ENCODE measurements at places on chromosomes 2 and 18.

DNA sequence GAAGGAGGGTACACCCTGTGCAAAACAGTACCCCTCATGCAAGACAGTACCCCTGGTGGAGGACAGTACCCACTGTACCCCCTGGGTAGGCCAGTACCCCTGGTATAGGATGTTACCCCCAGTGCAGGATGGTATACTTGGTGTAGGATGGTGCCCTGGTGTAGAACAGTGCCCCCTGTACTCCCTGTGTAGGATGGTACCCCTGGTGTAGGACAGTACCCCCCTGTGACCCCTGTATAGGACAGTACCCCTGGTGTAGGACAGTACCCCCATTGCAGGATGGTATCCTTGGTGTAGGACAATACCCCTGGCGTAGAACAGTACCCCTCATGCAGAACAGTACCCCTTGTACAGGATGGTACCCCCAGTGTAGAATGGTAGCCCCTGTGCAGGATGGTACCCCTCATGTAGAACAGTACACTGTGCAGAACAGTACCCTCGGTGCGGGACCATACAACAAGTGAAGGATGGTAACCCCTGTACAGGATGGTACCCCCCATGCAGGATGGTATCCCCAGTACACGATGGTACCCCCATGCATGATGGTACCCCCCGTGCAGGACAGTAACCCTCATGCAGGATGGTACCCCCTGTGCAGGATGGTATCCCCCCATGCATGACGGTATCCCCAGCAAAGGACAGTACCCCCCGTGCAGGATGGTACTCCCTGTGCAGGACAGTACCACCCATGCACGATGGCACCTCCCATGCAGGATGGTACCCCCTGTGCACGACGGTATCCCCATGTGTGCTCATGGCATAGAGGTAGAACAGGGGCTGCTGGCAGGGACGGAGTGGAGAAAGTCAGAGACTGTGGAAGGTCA is 248.0 kb downstream of the DCDC2C start:
- no peak overlapping the region for H3K4me3 ChIP-seq
- H3K4me1 ChIP-seq, result no peaks in the 10 kb centered on the region
- no peak overlapping the region for H3K27ac ChIP-seq

DNA sequence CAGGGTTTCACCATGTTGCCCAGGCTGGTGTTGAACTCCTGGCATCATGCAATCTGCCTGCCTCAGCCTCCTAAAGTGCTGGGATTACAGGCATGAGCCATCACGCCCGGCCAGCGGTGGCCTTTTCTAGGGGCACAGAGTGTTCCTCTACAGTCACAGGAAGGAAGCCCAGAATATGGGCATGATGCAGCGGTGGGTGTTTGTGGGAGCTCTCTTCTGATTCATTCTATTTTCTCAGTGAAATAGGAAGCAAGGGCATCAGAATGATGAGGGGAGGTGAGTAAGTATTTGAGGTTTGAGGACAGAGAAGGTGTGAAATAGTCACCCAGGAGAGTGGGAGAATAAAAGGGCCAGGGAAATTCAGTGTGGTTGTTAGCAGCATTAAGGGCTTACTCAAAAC is 70.3 kb upstream of the PSME4 start:
- peaks cover 8% of the 10 kb centered on the region for H3K4me1 ChIP-seq
- DNase-seq, result no peak
- no peak overlapping the region for H3K27ac ChIP-seq
- no peak overlapping the region for H3K4me3 ChIP-seq

- peaks cover 4% of the 10 kb centered on the region for H3K36me3 ChIP-seq
- H3K27me3 ChIP-seq, result no peaks in the 10 kb centered on the region
- no peaks in the 10 kb centered on the region for H3K4me1 ChIP-seq
Measured at GRCh38 chr2:191845248-191845715, 1.6 kb downstream of the CAVIN2 start.

GRCh38 chr2:237695201-237695780 is 67.9 kb downstream of the LRRFIP1 start:
- no peaks in the 10 kb centered on the region for H3K36me3 ChIP-seq
- H3K4me1 ChIP-seq, result peaks cover 87% of the 10 kb centered on the region
- H3K27me3 ChIP-seq, result no peaks in the 10 kb centered on the region
- no peak for DNase-seq

GRCh38 chr2:173676647-173677046 is 288.5 kb downstream of the SP3 start:
- no peak for DNase-seq
- H3K27me3 ChIP-seq, result no peaks in the 10 kb centered on the region
- no peaks in the 10 kb centered on the region for H3K4me1 ChIP-seq
- H3K36me3 ChIP-seq, result no peaks in the 10 kb centered on the region
- no peak overlapping the region for H3K4me3 ChIP-seq
- H3K27ac ChIP-seq, result no peak overlapping the region

- peak; percentile 65 for DNase-seq
- H3K4me3 ChIP-seq, result no peak overlapping the region
- H3K36me3 ChIP-seq, result no peaks in the 10 kb centered on the region
- H3K4me1 ChIP-seq, result peaks cover 31% of the 10 kb centered on the region
Measured at GRCh38 chr2:113886479-113887008, 3.3 kb upstream of the ACTR3 start.

DNA sequence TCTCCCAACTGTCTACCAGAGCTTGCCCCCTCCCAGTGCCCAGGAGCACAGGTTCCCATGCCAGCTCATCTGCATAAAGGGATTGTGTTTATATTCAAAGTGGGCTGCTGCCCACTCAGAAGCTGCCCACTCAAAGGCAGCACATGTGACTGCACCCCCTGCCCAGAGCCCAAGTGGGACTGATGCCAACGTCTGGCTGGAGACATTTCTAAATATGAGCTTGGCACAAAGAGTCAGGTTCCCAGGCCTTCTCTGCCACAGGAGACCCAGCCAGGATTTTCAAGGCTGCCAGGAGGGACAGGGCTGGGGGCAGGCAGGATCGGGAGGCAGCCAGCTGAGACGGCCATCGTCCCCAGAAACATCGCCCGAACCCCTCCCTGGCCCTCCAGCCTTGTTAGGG is 67.1 kb downstream of the ZBTB7C start:
- no peaks in the 10 kb centered on the region for H3K4me1 ChIP-seq
- DNase-seq, result no peak
- no peaks in the 10 kb centered on the region for H3K36me3 ChIP-seq

GRCh38 chr2:172083628-172084394 is 1.5 kb upstream of the DLX1 start:
- peaks cover 89% of the 10 kb centered on the region for H3K27me3 ChIP-seq
- no peak overlapping the region for H3K4me3 ChIP-seq
- DNase-seq, result no peak
- peaks cover 45% of the 10 kb centered on the region for H3K4me1 ChIP-seq

DNA sequence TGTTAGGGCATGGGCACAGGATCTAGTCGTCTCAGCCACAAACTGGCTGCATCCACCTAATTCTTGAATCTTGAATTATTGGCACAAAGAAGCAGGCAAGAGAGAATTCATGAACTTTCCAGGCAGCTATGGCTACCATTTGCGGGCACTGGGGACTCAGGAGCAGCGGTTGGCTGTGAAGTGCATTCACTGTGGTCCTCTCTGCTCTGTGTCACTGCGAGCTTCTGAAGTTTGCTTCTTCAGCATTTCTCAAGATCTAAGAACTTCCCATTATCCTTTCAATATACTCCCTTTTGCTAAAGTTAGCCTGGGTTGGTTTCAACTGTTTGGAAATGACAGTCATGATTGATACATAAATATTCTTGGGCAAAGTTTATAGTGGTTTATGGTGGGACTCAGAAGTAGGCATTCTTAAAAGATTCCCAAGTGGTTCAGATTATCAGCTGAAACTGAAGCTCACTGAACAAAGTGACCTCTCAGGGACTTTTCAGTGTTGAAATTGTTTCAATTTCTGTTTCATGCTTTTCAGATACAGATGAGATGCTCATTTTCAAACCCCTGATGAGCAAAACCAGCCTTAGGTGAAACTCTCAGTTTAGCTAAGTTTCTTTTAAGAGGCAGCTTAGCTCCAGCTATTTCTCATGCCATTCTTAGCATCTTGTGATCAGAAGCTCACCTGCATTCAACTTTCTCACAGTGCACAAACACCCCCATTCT is 1258.3 kb upstream of the GYPC start:
- no peaks in the 10 kb centered on the region for H3K36me3 ChIP-seq
- no peaks in the 10 kb centered on the region for H3K4me1 ChIP-seq
- H3K27me3 ChIP-seq, result no peaks in the 10 kb centered on the region
- no peak overlapping the region for H3K27ac ChIP-seq

- no peak overlapping the region for H3K4me3 ChIP-seq
- no peaks in the 10 kb centered on the region for H3K27me3 ChIP-seq
- H3K4me1 ChIP-seq, result no peaks in the 10 kb centered on the region
- no peak overlapping the region for H3K27ac ChIP-seq
- no peak for DNase-seq
Measured at GRCh38 chr2:214674278-214674677, 135.2 kb downstream of the BARD1 start.

DNA sequence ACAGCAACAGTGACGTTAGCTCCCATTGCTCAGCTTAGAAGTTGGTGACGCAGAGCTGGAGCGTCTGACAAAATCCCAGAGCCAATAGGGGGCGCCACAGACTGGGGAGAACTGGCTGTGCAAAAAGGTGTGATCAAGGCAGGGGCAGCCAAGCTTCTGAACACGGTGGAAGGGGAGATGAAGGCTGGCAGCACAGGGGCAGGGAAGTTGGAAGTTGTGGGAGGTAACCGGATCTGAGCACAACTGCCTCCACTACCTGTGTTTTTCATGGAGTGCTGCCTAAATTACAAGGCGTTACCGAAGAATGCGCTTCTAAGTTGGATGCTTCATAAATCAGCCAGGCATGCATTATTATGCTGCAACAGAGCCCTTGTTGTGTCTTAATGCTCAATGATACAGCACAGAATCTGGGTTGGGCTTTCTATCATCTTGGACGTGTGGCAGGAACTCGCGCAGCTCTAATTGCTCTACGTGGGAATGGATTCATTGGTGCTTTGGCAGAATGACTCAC is 370.0 kb downstream of the SLC4A3 start:
- DNase-seq, result no peak
- no peak overlapping the region for H3K4me3 ChIP-seq
- no peaks in the 10 kb centered on the region for H3K36me3 ChIP-seq
- H3K27ac ChIP-seq, result no peak overlapping the region
- no peaks in the 10 kb centered on the region for H3K4me1 ChIP-seq
- no peaks in the 10 kb centered on the region for H3K27me3 ChIP-seq

GRCh38 chr18:56984731-56985130 is 162.2 kb upstream of the BOD1L2 start:
- no peaks in the 10 kb centered on the region for H3K36me3 ChIP-seq
- DNase-seq, result no peak
- no peaks in the 10 kb centered on the region for H3K27me3 ChIP-seq

GRCh38 chr18:35095983-35096676 is 54.9 kb downstream of the MAPRE2 start:
- H3K4me3 ChIP-seq, result no peak overlapping the region
- DNase-seq, result no peak
- peaks cover 6% of the 10 kb centered on the region for H3K4me1 ChIP-seq
- H3K27ac ChIP-seq, result no peak overlapping the region

DNA sequence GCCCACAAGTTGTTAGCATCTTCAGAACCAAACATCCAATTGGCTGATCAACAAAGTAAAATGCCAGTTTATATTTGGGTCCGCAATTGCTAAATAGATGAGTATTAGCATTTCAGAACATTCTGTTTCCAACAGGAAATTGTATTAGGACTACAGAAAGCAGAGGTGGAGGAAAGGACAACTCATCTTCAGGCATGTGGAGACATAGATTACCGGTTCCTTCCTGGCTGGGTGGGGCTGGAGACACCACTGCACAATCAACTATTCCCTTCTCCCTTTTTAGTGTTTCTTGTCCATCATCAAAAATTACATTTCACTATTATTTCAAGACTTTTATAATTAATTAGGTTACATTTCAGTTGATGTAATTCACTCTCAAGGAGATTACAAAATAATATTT is 83.8 kb downstream of the ADAM23 start:
- H3K4me1 ChIP-seq, result no peaks in the 10 kb centered on the region
- no peak overlapping the region for H3K27ac ChIP-seq
- H3K36me3 ChIP-seq, result no peaks in the 10 kb centered on the region
- no peak for DNase-seq
- no peaks in the 10 kb centered on the region for H3K27me3 ChIP-seq

GRCh38 chr2:119426801-119427395 is 4.8 kb upstream of the TMEM37 start:
- no peak overlapping the region for H3K4me3 ChIP-seq
- H3K27me3 ChIP-seq, result no peaks in the 10 kb centered on the region
- H3K4me1 ChIP-seq, result peaks cover 25% of the 10 kb centered on the region
- H3K36me3 ChIP-seq, result no peaks in the 10 kb centered on the region
- DNase-seq, result no peak

DNA sequence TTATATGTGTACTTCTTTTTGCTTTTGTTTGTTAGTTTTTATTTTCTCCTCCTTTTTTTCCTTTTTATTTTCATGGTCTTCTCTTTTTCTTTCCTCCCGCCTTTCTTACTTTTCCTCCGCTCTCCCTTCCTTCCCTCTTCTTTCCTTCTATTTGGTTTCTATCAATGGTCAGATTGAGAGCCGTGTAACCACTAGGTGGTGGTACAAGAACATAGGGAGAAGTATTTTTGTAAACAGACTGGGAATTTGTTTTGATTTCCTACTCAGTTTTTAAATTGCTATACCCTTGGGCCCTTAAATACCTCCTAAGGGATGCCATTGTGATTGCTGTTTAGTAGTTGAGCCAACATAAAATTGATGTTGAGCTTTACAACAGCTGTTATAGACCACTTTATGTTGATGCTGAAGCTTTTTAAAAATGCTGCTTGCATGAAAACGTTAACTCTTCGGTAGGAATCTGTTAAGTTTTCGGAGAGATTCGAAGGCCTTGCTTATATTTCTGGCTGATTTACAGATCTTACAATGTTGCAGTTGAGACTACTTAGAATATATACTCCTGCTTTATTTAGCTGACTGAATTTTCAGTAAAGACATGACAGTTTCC is 124.2 kb downstream of the UBE2E3 start:
- no peak overlapping the region for H3K27ac ChIP-seq
- DNase-seq, result no peak

DNA sequence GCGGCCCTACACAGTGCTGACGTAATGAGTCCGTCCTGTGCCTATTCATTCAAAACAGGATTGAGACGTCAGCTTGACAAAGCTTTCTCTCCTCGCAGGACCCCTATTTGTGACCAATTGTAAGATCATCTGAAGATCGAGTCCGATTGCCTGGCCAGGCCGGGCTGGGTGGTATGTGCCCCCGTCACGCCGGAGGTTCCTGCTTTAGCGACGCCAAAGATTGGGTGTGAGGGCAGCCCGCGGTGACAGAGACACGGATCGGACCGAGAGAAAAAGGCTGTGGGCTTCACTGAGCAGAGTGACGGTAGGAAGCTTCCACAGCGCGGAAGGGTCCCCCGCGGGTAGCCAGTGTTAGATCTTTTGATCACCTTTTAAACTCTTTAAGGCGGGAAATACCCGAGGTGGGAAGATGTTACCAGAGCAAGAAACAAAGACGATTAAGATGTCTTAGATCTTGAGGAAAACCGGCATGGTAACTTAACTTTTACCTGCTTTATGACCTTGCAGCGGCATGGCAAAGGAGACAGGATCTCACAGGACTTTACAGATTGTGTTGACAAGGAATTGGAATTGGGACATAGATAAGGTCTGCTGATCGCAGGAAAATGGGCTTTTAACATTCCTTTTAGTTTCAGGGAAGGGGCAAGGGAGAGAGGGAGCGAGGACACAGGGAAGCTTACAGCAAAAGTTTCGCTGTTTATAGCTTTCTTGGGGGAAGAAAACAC is 220.0 kb downstream of the METTL4 start:
- no peaks in the 10 kb centered on the region for H3K36me3 ChIP-seq
- H3K27ac ChIP-seq, result no peak overlapping the region
- no peaks in the 10 kb centered on the region for H3K27me3 ChIP-seq
- no peaks in the 10 kb centered on the region for H3K4me1 ChIP-seq

GRCh38 chr2:111659361-111660333 is 224.3 kb downstream of the ANAPC1 start:
- no peak overlapping the region for H3K27ac ChIP-seq
- DNase-seq, result peak; percentile 88
- no peaks in the 10 kb centered on the region for H3K36me3 ChIP-seq
- peaks cover 18% of the 10 kb centered on the region for H3K4me1 ChIP-seq
- H3K27me3 ChIP-seq, result no peaks in the 10 kb centered on the region
- no peak overlapping the region for H3K4me3 ChIP-seq

Measured in right atrium auricular region (tissue), 2 donors.